Stimulated activated CD4-positive, alpha-beta T cell treated with anti-CD3 and anti-CD28 coated beads, Interleukin-1b, Interleukin-23, amount 100 ng/mL, for 1 hour (primary cell): ENCODE measurements at places on chromosomes 2 and 18.

DNA sequence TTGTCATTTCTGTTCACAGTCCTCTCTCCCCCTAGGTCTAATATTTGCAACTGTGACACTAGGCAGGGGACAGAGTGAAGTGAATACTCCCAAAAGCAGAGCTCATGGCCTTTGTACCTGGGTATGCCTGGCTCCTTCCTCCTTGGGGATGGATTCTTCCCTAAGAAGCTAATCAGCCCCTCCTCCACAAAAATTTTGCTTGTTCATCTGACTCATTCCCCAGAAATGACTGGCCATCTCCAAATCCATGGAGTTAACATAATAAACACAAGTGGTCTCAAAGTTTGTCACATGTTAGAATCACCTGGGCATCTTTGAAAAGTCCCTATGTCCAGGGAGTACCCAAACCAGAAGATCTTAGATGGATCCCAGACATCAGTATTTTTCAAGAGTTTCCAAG lies 65.3 kb downstream of the SUCLG1 start:
- no peak for DNase-seq

- no peak for DNase-seq
Measured at GRCh38 chr2:108594982-108595464, 60.8 kb downstream of the LIMS1 start.

DNA sequence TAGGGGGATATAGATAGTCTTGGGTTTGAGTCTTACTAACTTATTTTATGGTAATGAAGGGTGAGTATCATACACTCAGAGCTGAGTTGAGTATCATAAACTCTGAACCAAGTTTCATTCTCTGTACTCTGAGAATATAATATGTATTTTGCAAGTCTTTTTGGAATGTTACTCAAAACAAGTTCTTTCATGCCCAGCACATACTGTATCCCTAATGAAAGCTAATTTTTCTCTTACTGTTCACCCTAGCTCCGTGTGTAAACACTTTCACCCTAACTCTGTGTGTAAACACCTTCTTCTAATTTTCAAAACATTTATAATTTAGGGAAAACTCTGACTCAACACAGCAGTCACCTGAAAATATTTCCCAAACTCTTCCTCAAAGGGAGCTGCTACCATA lies 29.7 kb upstream of the CHST9 start:
- no peak for DNase-seq

DNA sequence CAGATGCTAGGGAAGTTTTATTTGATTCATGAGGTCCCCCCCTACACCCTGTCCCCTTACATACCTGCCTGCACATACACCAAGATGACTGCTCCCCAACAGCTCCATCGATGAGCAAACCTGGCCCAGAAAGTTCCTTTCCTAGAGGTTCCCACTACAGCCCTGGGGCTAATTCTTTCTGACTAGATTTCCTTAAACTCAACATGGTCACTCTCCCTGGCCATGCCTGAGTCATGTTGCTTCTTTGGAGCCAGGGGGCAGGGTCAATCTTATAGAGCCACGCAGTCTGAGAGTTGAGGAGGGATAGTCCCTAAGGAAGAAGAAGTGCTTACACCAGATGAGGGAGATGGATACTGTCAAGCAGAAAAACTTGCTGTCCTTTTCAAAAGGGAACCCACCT lies 67.7 kb upstream of the GLI2 start:
- DNase-seq: no peak

DNA sequence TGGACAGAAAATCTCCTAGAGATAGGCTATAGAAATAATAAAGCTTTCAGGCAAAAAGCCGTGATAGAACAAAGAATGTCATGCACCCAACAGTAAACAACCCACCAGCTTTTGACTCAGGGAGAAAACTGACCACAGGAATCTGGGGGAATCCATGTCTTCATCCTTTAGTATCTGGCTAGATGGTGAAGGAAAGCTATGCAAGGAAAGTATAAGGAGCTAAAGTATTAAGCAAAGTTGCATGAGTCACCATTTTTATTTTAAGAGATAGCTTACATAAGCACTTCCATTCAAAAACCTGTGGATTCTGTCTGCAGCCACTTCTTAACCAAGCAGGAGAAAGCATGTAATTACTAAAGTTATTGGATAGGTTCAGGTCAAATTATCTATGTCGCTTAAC lies 363.8 kb downstream of the LRP1B start:
- no peak for DNase-seq

DNA sequence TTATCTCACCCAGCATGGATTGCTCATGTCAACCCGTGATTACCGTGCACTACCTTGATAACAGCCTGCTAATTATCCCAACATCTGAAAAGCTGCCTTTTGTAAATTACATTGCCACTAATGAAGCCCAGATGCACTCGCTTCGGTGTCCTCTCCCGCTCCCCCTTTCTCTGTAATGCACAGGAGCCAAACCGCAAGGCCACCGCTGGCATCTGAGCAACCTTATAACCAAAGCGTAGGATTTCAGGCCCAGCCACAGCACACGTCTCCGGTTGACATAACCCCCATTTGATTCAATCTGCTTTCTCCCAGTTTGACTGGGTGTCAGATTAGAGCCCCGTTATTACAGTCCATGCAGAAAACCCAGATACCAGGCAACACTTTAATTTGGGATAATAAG lies 341.2 kb downstream of the ALK start:
- DNase-seq: no peak

GRCh38 chr2:42025151-42025582 lies 22.7 kb upstream of the PKDCC start:
- no peak for DNase-seq

- DNase-seq: no peak
Measured at GRCh38 chr18:41444943-41445342, 510.1 kb upstream of the PIK3C3 start.

DNA sequence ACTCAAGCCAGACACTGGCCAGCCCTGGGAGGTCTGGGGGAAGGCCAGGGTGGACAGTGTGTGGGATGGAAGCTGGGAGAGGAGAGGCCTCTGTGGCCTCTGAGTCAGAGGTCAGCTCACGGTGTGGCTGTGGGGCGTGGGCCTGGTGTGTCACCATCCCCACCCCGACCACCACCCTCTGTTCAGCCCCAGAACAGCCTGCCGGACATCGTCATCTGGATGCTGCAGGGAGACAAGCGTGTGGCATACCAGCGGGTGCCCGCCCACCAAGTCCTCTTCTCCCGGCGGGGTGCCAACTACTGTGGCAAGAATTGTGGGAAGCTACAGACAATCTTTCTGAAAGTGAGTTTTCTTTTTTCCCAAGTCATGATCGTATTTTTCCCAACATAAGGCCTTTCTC lies 110.5 kb downstream of the DYSF start:
- DNase-seq: no peak

DNA sequence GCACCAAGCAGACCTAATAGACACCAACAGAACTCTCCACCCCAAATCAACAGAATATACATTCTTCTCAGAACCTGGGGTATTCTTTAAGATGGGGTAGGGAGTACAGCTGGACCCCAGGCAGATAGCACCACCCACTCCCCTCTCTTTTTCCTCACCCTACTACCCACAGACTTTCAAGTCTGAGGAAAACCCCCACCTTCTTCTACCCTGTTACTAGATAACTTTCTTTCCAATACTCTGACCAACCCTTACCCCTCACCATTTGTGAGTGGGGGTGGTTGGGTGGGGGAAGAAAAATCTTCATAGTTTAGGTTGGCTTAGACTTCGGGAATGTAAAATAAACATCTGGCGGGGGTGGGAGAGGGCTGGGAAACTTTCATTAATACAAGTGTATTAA lies 20.3 kb upstream of the ZBTB14 start:
- no peak for DNase-seq

GRCh38 chr2:169746240-169746639 lies 12.6 kb downstream of the KLHL23 start:
- no peak for DNase-seq

- no peak for DNase-seq
Measured at GRCh38 chr2:66553370-66553769, 118.4 kb downstream of the MEIS1 start.

DNA sequence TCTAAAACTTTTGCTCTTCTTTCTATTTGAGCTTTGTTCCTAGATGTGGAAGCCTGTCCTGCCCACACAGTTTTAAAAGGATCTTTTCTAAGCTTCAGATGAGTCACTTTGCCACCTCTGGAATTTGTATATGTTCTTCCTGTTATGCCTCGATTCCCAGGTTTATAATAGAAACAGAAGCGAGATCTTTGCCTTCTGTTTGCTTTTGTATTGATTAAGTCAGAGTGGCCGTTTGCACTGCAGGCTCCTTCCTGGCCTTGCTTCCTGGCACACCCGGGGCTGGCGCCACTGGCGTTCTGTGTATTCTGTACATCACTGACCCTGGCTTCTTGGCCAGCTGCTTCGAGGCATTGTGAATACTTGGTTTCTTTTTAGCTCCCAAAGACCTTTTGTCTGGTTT lies 91.8 kb downstream of the MTCL1 start:
- DNase-seq: no peak

- DNase-seq: no peak
Measured at GRCh38 chr18:32899819-32900218, 127.0 kb upstream of the KLHL14 start.

- no peak for DNase-seq
Measured at GRCh38 chr2:45713591-45713990, 62.1 kb downstream of the PRKCE start.

- no peak for DNase-seq
Measured at GRCh38 chr2:213010106-213010779, 141.2 kb downstream of the IKZF2 start.

DNA sequence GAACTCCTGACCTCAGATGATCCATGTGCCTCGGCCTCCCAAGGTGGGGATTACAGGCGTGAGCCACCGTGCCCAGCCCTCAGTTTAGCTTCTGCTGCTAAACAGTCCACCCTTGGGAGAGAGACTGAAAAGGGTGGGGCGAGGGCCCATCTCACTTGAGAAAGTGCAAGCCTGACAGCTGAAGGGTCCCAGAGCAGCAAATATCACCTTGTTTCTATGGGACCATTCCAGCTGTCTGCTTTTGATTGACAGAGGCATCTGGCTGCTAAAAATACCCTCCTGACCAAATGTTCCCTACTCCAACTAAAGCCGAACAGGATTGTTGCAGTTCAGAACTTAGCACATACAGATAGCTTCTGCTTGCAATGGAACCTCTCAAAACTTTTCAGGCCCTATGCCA lies 436 bp upstream of the SMYD1 start:
- DNase-seq: no peak

GRCh38 chr2:237572742-237573101 lies 6.3 kb downstream of the PRLH start:
- no peak for DNase-seq

DNA sequence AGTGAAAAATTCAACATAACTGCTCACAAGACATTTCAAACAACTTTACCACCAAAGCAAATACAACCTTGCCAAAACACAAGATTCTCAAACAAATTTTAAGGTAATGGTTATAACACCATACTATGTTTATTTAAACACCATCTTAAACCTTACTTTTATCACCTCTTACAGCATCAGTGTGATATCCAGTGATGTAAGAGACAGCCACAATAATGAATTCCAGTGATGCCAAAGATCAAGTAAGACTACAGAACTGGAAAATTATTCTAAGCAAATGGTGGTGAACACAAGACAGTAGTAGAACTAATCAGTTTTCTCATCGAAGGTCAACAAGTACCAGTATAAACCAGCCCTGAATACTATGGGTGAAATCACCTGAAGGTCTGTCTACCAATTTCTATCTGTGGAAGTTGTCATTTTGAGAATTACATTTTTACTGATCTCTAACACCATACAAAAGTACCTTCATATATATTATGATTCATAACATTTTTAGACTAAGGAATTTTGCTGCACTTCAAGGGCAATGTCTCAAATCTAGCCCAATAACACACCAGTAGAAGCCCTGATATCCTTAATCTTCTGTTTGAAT lies 146.2 kb downstream of the RBMS1 start:
- no peak for DNase-seq

- DNase-seq: no peak
Measured at GRCh38 chr2:20648206-20648605, 2.7 kb downstream of the HS1BP3 start.

DNA sequence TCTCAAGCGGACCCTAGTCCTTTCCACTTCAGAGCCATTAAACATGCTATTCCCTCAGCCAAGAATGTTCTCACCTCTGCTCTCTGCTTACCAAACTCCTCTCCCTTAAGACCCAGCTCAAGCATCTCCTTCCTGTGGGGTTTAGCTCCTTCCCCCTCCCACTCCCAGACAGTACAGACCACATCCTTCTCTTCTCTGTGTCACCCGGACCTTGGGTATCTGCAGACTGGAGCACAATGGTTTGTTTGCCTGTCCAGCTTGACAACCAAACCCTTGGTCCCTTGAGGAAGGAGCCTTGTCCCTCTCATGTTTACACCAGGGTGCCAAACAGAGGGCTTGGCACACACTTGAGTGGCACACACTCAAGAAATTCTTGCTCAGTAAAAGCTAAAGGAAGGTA lies 4.1 kb upstream of the CD8A start:
- DNase-seq: no peak

- DNase-seq: no peak
Measured at GRCh38 chr2:159091976-159092375, 123.5 kb downstream of the TANC1 start.

- DNase-seq: no peak
Measured at GRCh38 chr2:165576409-165577154, 107.1 kb downstream of the CSRNP3 start.

- no peak for DNase-seq
Measured at GRCh38 chr2:223020971-223021675, 30.9 kb upstream of the KCNE4 start.

- no peak for DNase-seq
Measured at GRCh38 chr18:47978141-47978540, 47.7 kb upstream of the SMAD2 start.

DNA sequence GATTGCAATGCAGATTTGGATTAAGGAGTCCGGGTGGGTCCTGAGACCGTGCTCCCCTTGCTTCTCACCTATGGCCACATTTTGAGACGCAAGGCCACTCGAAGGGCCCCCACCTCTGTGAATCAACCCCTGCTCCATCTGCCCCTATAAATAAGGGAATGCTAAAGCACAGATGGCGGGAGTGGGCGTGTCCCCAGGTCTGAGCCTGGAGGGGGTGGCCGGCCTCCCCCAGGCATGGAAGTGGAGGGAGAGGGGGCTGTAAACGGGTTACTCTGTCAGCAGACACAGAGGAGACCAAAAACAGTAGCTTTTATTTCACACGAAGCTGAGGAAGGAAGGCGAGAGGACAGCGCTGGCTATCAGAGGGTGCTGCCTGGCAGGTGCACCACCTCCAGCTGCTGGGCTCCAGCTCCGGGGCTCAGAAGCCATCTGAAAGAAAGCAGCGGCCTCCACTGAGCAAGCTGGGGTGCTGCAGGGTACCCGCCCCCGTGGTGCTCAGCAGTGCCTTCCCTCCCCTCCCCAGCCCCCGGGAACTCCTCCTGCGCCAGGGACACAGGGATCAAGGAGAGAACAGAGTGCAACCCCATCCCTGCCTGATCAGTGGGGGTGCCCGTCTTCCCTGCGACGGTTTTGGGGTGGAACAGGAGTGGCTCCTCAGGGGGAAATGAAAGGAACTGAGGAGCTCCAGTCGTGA lies 56.7 kb upstream of the RAB6C start:
- no peak for DNase-seq

GRCh38 chr2:110848519-110849030 lies 116.2 kb downstream of the ACOXL start:
- no peak for DNase-seq

GRCh38 chr2:105771836-105772235 lies 27.1 kb downstream of the NCK2 start:
- DNase-seq: no peak

GRCh38 chr2:15681089-15681885 lies 89.6 kb downstream of the DDX1 start:
- DNase-seq: no peak

- no peak for DNase-seq
Measured at GRCh38 chr18:7370375-7370774, 139.5 kb downstream of the LRRC30 start.
